ENCODE measurements at places on chromosomes 2 and 18.

GRCh38 chr2:17441790-17442189 lies 76.5 kb downstream of the RAD51AP2 start:
- DNase-seq: no peak

- DNase-seq: no peak
Observed at GRCh38 chr2:101665312-101665711, 32.2 kb upstream of the MAP4K4 start.

GRCh38 chr2:71224457-71224856 lies 2.4 kb downstream of the PAIP2B start:
- no peak for DNase-seq

GRCh38 chr2:207768168-207768865 lies 1.4 kb downstream of the FZD5 start:
- peak; percentile 67 for DNase-seq

All from A549 (cell line).